ENCODE measurements at places on chromosomes 11 and 22. TPM values are rescaled to one million over a fixed set of nuclear protein-coding genes. Genes with fewer than 3 reads are reported as not detected.

DNA sequence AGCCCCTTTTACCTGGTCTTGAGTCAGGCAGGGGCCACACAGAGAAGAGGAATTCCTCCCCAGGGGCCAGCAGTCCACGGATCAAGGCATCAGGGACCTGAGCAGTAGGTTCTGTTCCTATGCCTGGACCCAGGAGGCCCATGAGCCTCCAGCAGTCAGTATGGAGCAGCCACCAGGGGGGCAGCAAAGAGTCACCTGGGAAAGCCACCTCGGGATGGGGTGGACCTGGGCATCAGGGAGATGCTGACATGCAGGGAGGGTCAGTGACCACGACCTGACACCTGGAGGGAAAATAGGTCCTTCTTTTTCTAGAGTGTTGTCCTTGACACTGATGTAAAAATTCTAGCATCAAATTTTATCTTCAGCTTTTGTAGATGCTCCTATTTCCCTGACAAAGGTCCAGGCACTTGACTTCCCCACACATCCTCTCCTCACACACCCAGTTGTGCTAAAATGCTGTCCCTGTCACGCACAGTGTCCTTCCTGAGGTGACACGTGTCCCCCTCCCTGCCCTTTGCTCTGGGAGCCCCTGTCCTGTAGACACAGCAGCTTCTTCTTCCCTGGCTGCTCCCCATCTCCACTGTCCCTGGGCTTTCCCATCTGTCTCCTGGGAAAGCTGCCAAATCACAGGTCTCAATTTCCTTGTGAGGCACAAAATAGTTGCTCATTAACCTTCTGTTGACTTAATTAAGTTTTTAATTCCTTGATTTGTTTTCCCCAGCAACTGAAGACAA lies 70.0 kb upstream of the IGLL5 start:
- H3K36me3 ChIP-seq = no peaks in the 10 kb centered on the region
- DNase-seq = no peak
- no peak overlapping the region for H3K4me3 ChIP-seq
- no peaks in the 10 kb centered on the region for H3K27me3 ChIP-seq

DNA sequence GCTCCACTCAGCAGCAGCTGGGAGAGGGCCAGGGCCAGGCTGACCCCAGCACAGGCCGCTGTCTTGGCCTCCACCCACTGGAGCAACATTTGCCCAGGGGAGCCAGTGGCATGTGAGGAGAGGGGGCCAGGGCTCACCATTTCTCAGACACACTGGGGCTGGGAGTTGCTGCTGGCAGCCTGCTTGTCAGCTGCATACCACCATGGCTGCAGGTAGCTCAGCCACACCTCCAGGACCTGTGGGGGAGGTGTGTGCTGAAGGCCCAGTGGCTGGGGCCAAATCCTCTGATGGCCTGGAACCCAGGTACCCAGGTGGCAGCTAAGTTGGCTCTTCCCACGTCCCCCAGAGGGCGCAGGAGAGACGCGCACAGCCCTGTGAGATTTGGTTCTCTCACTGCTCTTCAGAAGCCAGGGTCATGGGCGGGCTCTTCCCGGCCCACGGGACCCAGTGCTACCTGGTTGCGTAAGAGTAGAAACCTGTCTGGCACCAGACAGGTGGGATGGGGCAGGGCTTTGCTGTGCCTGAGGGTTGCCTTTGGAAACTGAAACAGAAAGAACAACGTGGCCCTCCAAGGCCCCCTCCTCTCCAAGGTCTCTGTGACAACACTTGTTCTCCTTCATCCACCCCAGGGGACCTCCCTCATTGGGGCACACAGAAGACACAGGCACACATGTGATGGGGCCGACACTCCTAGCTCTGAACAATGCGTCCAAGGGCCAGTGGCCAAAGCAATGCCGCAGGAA lies 98.8 kb downstream of the MED15 start:
- peak overlapping the region; percentile 75 for H3K27ac ChIP-seq
- H3K27me3 ChIP-seq = no peaks in the 10 kb centered on the region
- peaks cover 11% of the 10 kb centered on the region for H3K4me1 ChIP-seq
- no peak overlapping the region for H3K4me3 ChIP-seq

- no peaks in the 10 kb centered on the region for H3K27me3 ChIP-seq
- peaks cover 10% of the 10 kb centered on the region for H3K4me1 ChIP-seq
- H3K36me3 ChIP-seq = peaks cover 5% of the 10 kb centered on the region
- H3K4me3 ChIP-seq = no peak overlapping the region
Observed at GRCh38 chr22:29041408-29041807, 20.2 kb downstream of the C22orf31 start.

Gene SLC22A6
- not detected for total RNA-seq

- no peak overlapping the region for H3K27ac ChIP-seq
- H3K4me3 ChIP-seq = no peak overlapping the region
- no peaks in the 10 kb centered on the region for H3K36me3 ChIP-seq
- no peaks in the 10 kb centered on the region for H3K4me1 ChIP-seq
- H3K27me3 ChIP-seq = no peaks in the 10 kb centered on the region
- no peak for DNase-seq
Observed at GRCh38 chr11:59218893-59219292, 6.2 kb upstream of the MPEG1 start.

Gene TEX54
- total RNA-seq = not detected

DNA sequence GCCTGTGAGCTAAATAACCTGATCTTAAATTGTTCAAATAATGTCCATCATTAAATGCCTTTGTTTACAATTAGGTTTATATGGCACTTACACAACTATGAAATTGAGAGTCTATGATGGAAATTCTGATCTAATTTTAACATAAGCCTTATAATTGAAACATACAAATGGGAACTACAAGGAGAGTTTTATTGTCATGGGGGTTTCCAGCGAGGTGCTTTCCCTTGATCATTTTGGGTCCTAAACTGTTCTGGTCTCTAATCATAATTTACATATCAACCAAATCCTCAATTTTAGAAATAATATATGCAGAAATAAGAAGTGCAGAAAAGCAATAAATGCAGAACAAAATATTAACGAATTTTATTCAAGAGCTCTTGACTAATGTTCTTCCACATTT lies 44.9 kb downstream of the RRAS2 start:
- no peaks in the 10 kb centered on the region for H3K36me3 ChIP-seq
- H3K4me3 ChIP-seq = no peak overlapping the region
- no peaks in the 10 kb centered on the region for H3K27me3 ChIP-seq
- H3K4me1 ChIP-seq = peaks cover 16% of the 10 kb centered on the region
- no peak for DNase-seq

Gene MISFA
- total RNA-seq = not detected

DNA sequence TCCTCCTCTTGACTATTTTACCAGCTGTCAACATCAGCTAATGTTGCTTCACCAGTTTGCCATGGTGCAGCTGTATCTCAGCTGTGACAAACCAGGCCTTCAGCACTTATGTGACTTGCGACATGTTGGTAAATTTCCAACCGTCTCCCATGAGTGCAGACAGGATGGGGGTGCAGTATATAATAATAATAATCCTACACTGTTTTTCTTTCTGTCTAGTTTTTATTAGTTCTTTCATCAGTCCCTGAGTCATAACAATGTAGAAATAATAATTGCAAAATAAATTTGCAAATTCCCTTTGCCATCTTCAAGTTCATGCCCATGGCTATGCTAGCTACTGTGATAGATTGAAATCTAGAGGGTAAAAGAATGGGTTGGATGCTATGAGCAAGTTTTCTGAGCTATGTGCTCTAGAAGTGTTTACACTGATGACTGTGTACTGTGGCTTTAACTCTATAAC lies 4.9 kb downstream of the MMP13 start:
- H3K36me3 ChIP-seq = no peaks in the 10 kb centered on the region
- no peak for DNase-seq
- H3K4me1 ChIP-seq = no peaks in the 10 kb centered on the region
- no peak overlapping the region for H3K27ac ChIP-seq
- H3K27me3 ChIP-seq = no peaks in the 10 kb centered on the region

Gene GRM5
- total RNA-seq = not detected

DNA sequence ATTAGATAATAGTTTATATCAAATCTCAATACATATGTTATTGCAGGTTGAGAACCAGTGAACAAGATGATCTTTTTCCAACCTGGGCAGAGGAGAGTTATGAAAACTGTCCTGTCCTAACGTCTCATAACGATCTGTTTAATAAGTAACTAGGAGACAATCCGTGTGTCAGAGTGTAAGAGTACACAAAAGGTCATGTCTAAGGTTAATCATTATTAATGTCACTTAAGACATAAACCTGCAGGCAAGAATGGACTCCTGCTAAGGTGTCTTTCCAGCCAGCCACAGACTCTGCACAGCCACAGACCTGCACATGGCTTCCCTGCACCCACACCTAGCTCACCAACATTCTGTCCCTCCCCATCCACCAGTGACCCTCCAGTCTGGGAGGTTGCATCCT lies 10.1 kb downstream of the SLC5A4 start:
- DNase-seq = no peak
- no peak overlapping the region for H3K27ac ChIP-seq
- no peak overlapping the region for H3K4me3 ChIP-seq

Data from body of pancreas (tissue), 4 donors.